ENCODE measurements at places on chromosomes 4 and X. TPM values are rescaled to one million over a fixed set of nuclear protein-coding genes. Genes with fewer than 3 reads are reported as not detected.

The NAP1L3 gene
- total RNA-seq = 1.2 TPM

The UGT2B15 gene
- total RNA-seq = not detected

The PPEF2 gene
- not detected for total RNA-seq

The CC2D2A gene
- 15.5 TPM for total RNA-seq

The GPR143 gene
- total RNA-seq = 1.6 TPM

All from upper lobe of right lung (tissue), 1 donor.